CD4-positive, alpha-beta T cell (primary cell): ENCODE measurements at places on chromosomes 13 and 19.

DNA sequence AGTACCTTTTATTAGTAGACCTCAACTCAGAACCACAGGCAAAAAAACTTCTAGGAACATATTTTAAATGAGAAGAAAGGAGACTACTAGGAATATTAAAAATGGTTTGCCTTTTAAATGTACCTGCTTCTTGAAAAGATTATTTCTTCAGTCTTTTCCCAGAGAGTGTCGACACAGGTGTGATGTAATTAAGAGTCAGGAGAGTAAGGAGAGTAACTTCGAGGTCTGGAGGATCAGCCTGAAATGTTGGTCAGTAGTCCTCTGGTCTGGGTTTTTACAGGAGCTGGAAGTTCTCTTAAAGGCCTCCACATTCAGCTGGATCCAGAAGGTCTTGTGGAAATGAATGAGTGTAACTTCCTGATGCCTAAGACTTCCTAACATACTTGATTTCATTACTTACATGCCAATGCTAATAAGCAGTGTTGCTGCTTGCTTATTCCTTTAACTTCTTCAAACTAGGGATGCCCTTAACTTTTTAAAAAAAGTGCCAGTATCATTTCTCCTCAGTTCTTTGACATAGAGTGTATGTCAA lies at the start of gene KCTD4:
TSS of gene KCTD4 (minus strand) at position 345 of the 532 bp plus-strand sequence. CDS start 6,478 bp downstream, outside the sequence.
- no peaks in the 10 kb centered on the region for H3K4me1 ChIP-seq
- no peak for DNase-seq
- no peak within 1 kb of the TSS for H3K4me3 ChIP-seq
- H3K36me3 ChIP-seq, result peaks cover 8% of the 10 kb centered on the region

DNA sequence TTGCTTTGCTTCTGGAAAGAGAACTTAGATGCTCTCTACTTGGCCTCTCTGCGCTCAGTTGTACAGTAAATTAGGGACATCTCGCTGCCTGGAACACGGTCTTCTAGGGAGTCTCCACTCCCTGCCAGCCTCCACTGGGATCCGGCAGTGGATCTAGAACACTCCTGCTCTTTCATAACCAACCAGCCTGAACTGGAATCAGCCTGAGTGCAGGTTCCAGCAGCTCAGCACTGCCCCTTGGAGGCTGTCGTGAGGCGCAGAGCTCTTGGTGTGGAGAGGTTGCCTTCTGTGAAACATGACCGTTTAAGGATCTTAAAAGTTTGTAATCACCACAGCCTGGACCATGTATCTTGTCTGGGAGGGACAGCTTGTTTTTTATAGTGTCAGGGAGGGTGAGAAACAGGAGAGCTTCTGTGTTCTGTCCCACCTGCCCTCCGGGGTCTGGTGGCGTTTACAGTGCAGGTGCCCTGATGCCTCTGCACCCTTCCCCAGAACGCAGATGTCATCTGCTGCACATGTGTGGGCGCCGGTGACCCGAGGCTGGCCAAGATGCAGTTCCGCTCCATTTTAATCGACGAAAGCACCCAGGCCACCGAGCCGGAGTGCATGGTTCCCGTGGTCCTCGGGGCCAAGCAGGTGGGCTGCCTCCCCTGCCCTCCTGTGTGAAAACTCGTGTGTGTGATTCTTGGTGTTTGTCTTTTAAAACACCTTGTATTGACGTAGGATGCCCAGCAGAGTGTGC lies 24.8 kb downstream of the UPF1 start:
- no peak overlapping the region for H3K4me3 ChIP-seq
- no peaks in the 10 kb centered on the region for H3K27me3 ChIP-seq
- H3K4me1 ChIP-seq, result no peaks in the 10 kb centered on the region
- peaks cover 99% of the 10 kb centered on the region for H3K36me3 ChIP-seq
- H3K27ac ChIP-seq, result no peak overlapping the region

- no peaks in the 10 kb centered on the region for H3K4me1 ChIP-seq
- DNase-seq, result no peak
- H3K36me3 ChIP-seq, result no peaks in the 10 kb centered on the region
- no peak overlapping the region for H3K27ac ChIP-seq
- no peak overlapping the region for H3K4me3 ChIP-seq
- peaks cover 2% of the 10 kb centered on the region for H3K27me3 ChIP-seq
Observed at GRCh38 chr19:782185-782877, 14.9 kb upstream of the PTBP1 start.

GRCh38 chr19:11265785-11266236 lies 3.5 kb upstream of the DOCK6 start:
- DNase-seq, result no peak
- H3K36me3 ChIP-seq, result no peaks in the 10 kb centered on the region
- no peak overlapping the region for H3K27ac ChIP-seq
- peaks cover 38% of the 10 kb centered on the region for H3K27me3 ChIP-seq
- H3K4me3 ChIP-seq, result no peak overlapping the region

GRCh38 chr13:48888613-48889012 lies 87.1 kb upstream of the FNDC3A start:
- no peaks in the 10 kb centered on the region for H3K36me3 ChIP-seq
- no peak for DNase-seq
- no peak overlapping the region for H3K4me3 ChIP-seq
- H3K27ac ChIP-seq, result no peak overlapping the region
- no peaks in the 10 kb centered on the region for H3K27me3 ChIP-seq
- H3K4me1 ChIP-seq, result peaks cover 4% of the 10 kb centered on the region

DNA sequence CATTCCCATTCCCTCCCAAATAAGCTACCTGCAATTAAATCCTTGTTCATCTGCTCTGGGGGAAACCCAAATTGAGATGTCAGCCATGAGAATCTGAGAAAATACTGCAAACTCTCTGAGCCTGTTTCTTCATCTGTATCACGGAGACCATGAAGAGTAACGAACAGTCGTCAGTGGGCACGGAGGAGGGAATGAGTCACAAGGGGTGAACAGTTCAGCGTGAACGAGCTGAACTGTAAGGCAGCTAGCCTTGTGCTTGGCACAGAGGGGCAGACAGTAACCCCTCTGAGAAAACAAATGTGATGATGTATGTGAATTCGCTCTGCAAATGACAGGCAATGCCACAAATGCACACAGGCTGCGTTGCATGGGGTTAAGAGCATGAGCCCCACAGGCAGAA lies 288.7 kb downstream of the FOXO1 start:
- no peak overlapping the region for H3K27ac ChIP-seq
- H3K27me3 ChIP-seq, result no peaks in the 10 kb centered on the region
- peaks cover 16% of the 10 kb centered on the region for H3K4me1 ChIP-seq
- H3K36me3 ChIP-seq, result no peaks in the 10 kb centered on the region

DNA sequence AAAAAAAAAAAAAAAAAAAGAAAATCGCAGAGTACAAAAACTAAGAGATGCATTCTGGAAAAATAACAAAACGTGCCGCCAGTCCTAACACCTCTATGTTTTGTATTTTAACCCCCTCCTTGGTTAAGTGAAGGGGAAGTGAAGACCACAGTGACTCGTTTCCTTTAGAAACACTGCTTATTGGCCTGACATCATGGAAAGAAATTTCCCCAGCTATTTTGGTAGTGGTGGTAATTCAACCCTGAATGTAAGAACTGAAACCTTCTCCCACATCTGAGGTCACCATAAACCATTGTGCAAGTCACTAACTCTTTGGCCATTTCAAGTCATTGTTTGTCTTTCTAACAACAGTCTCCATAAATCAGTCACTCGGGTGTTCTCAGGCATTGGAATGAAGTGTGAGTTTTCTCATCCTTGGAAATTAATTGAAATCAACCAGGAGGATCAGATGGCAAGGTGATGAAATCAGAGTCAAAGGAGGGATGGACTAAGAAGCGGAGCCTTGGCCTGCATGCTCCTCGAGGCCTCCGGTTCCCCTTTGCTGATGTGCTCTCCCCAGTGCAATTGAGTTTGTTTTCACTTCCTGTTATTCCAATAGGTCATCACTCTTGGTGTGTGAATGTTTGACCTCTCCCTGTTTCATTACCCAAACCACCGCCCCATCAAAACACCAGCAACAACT lies 443.9 kb downstream of the FGF9 start:
- peak; percentile 7 for DNase-seq
- H3K27ac ChIP-seq, result peak overlapping the region; percentile 47
- no peaks in the 10 kb centered on the region for H3K36me3 ChIP-seq
- no peak overlapping the region for H3K4me3 ChIP-seq

- no peak for DNase-seq
- no peaks in the 10 kb centered on the region for H3K27me3 ChIP-seq
- H3K4me1 ChIP-seq, result no peaks in the 10 kb centered on the region
- H3K27ac ChIP-seq, result no peak overlapping the region
- H3K4me3 ChIP-seq, result no peak overlapping the region
Observed at GRCh38 chr13:92833071-92833470, 393.5 kb upstream of the GPC6 start.

- H3K36me3 ChIP-seq, result no peaks in the 10 kb centered on the region
- no peaks in the 10 kb centered on the region for H3K4me1 ChIP-seq
- DNase-seq, result no peak
- H3K27ac ChIP-seq, result no peak overlapping the region
- H3K27me3 ChIP-seq, result no peaks in the 10 kb centered on the region
Observed at GRCh38 chr13:111627596-111627995, 307.2 kb downstream of the TEX29 start.

- H3K4me1 ChIP-seq, result no peaks in the 10 kb centered on the region
- H3K27ac ChIP-seq, result no peak overlapping the region
- DNase-seq, result no peak
- H3K4me3 ChIP-seq, result no peak overlapping the region
Observed at GRCh38 chr13:22126433-22127021, 455.7 kb downstream of the FGF9 start.

- no peak overlapping the region for H3K4me3 ChIP-seq
- H3K4me1 ChIP-seq, result no peaks in the 10 kb centered on the region
- H3K27ac ChIP-seq, result no peak overlapping the region
- no peaks in the 10 kb centered on the region for H3K36me3 ChIP-seq
Observed at GRCh38 chr13:94309997-94310855, 169.3 kb downstream of the DCT start.

DNA sequence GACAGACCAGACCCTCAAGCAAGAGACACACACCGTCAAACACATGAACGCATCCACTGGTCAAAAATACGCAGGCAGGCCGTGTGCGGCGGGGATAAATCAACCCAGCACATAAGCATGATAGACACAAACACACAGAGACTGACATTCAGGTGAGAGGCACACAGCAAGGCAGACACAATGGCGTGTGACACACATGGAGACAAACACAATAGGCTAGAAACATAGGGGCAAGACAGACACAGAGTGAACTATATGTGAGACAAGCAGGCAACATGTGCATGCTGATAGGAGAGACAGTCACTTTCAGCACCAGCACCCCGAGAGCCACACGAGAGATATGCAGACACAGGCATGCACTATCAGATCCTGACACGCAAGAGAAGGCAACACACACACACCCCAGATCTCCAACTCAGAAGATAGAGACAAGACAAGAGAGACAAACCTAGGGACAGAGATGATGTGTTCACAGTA lies 6.9 kb upstream of the JUNB start:
- peak overlapping the region; percentile 91 for H3K27ac ChIP-seq
- DNase-seq, result peak; percentile 75
- H3K36me3 ChIP-seq, result no peaks in the 10 kb centered on the region
- H3K4me3 ChIP-seq, result no peak overlapping the region

DNA sequence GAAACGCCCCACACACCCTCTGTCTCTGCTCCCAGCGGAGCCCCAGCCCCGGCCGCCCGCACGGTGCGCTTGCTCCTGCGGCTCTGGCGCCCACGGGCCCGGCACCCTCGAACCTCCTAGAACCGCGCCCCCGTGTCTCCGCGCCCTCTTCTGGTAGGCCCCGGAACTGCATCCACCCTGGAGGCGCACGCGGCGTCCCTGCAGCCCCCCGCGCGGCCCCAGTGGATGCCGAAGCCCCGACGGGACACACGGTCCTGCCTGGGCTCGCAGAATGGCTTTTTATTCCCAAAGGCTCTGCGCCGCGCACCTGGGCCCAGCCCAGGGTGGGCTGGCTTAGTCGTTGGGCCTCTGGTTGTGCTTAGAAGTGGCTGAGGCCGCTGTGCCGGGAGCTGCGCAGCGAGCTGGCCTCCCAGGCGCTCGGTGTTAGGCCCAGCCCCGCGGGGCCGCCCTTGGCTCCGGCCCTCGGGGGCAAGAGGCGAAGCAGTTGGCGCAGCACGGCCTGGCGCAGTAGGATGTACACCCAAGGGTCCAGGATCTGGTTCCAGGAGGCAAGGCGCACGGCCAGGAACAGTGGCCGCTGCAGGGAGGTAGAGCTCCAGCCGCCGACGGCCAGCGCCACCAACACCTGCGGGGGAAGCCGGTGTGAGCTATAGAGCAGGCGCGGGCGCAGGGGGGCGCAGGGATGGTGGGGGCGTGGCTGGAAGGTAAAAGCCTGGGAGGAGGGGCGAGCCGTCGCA lies 2.8 kb downstream of the PTGER1 start:
- peak; percentile 81 for DNase-seq
- peaks cover 31% of the 10 kb centered on the region for H3K4me1 ChIP-seq
- H3K27ac ChIP-seq, result no peak overlapping the region
- peak overlapping the region; percentile 34 for H3K4me3 ChIP-seq
- peaks cover 19% of the 10 kb centered on the region for H3K27me3 ChIP-seq

GRCh38 chr13:73268306-73268705 lies 209.5 kb downstream of the KLF5 start:
- no peaks in the 10 kb centered on the region for H3K4me1 ChIP-seq
- H3K4me3 ChIP-seq, result no peak overlapping the region
- no peak for DNase-seq
- no peaks in the 10 kb centered on the region for H3K36me3 ChIP-seq
- H3K27ac ChIP-seq, result no peak overlapping the region

DNA sequence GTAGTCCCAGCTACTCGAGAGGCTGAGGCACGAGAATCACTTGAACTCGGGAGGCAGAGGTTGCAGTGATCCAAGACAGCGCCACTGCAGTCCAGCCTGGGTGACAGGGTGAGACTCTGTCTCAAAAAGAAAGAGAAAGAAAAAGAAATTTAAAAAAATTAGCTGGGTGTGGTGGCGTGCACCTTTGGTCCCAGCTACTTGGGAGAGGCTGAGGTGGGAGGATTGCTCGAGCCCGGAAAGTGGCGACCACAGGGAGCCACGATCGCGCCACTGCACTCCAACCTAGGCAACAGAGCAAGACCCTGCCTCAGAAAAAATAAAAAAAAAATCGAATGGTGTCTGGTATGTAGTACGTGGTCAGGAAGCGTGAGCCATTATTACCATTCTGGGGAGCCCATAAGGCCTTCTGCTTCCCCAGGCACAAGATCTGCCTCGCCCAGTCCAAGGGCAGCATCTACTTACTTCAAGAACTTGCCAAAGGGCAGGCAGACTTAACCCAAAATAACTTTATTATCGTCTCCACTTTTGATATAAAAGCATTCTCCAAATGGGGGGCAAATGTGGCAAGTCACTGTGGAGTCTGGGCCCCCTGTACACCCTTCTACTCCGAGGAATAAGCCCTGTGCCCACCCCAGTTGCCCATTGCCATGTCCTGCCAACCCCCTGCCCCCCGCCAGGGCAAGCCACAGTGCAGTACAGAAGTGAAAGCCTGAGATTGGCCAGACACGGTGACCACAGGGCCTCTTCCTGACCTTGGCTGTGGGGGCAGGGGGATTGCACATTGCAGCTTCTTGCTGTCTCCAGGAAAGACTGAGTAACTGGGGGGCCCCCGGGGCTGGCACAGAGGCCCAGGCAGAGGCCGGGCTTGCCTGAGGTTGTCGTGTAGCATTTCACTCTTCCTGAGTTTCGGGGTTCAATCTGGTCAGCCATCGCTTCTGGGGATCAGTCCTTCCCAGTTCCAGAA lies 12.6 kb downstream of the CCL25 start:
- no peaks in the 10 kb centered on the region for H3K36me3 ChIP-seq
- no peak overlapping the region for H3K4me3 ChIP-seq
- no peaks in the 10 kb centered on the region for H3K27me3 ChIP-seq
